Caco-2 (cell line): ENCODE measurements at places on chromosomes 4 and X. TPM values are rescaled to one million over a fixed set of nuclear protein-coding genes. Genes with fewer than 3 reads are reported as not detected.

GRCh38 chr4:156779042-156779441 is 192.6 kb downstream of the PDGFC start:
- no peaks in the 10 kb centered on the region; the same call in 1 of the 2 replicates for H3K4me1 ChIP-seq
- no peak for DNase-seq
- no peaks in the 10 kb centered on the region for H3K27me3 ChIP-seq
- no peak overlapping the region for H3K4me3 ChIP-seq
- H3K27ac ChIP-seq = no peak overlapping the region

GRCh38 chr4:110914791-110915190 is 291.9 kb upstream of the PITX2 start:
- H3K27ac ChIP-seq = no peak overlapping the region
- no peak overlapping the region for H3K4me3 ChIP-seq
- no peak for DNase-seq
- H3K27me3 ChIP-seq = no peaks in the 10 kb centered on the region

The SYTL5 gene
- 8.8 and 8.9 TPM in 2 replicates for total RNA-seq

The STS gene
- 49.1 and 70.0 TPM in 2 replicates for total RNA-seq

DNA sequence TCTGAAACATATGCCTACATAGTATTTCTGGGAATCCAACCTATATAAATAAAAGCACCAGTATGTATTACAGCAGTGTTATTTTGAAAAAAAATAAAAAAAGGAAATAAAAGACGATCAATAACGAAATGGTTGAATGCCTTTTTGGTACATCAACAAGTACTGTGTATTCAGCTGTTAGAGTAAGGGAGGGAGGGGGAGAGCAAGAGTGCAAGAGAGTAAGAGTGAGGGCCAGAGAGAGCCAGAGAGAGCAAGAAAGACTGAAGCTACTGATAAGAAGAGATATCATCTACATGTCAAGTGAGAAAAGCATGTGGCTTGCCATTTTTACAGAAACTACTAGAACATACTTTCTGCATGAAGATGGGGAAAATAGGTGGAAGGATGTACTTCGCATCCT is 1.8 kb downstream of the SPIN4 start:
- H3K4me1 ChIP-seq = no peaks in the 10 kb centered on the region
- no peaks in the 10 kb centered on the region for H3K27me3 ChIP-seq
- DNase-seq = no peak
- peak overlapping the region; percentile 67; the same call in 1 of the 2 replicates for H3K4me3 ChIP-seq
- no peak overlapping the region for H3K27ac ChIP-seq

DNA sequence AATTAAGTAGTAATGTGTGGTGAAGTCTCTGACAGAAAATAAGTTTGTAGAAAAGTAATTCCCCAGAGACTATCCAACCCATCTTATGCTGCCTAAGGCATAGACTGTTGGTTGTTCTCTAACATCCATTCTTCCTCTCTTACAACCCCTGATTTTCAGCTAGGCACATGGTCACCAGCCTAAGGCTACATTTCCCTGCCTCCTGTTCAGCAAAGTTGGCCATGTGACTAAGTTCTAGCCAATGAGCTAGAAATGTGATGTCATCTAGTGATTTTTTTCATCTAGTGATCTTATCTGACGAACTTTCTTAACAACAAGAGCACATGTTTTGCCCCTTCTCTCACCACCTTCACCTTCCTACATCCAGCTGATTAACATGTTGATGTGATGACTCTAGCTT is 102.3 kb upstream of the S100G start:
- H3K36me3 ChIP-seq = no peaks in the 10 kb centered on the region
- DNase-seq = no peak
- H3K27ac ChIP-seq = no peak overlapping the region
- H3K4me1 ChIP-seq = no peaks in the 10 kb centered on the region
- no peaks in the 10 kb centered on the region for H3K27me3 ChIP-seq

GRCh38 chrX:71543316-71543715 is 10.4 kb downstream of the OGT start:
- no peaks in the 10 kb centered on the region; the same call in 1 of the 2 replicates for H3K4me1 ChIP-seq
- H3K36me3 ChIP-seq = no peaks in the 10 kb centered on the region; the same call in none of the 2 replicates
- no peak for DNase-seq

DNA sequence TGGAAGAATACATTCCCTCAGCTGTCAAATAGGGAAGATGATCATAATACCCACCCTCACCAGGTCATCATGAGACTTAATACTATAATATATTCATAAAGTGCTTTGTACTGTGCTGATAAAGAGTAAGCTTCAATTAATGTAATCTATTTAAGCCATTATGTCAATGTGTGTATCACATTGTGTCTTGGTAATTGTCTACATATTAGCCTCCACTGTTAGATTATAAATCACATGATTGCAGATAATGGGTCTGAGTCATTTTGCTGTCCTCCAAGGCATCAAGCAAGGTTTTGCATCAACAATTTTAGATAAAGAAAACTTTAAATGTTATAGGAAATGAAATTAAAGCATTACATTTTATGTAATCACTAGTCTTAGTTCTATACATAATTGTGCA is 45.2 kb upstream of the CEP135 start:
- H3K27ac ChIP-seq = no peak overlapping the region
- no peaks in the 10 kb centered on the region for H3K4me1 ChIP-seq
- no peak for DNase-seq
- no peak overlapping the region for H3K4me3 ChIP-seq

DNA sequence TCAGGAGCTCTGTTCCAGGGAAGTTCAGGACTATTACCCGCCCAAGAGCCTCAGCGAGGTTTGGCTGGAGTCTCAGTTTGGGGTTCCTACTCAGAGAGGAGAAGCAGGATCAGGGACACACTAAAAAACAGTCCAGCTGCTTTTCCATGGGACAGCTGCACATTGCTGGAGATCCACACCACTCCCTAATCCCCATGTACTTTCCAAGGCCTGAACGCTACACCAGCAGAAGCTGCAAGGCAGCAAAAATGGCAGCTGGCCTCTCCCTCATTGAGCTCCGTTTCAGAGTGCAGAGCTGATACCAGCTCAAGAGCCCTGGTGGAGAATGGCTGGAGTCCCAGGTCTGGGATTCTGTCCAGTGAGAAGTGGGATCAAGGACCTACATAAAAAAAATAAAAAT is 551.2 kb upstream of the PABPC5 start:
- no peak overlapping the region for H3K4me3 ChIP-seq
- no peaks in the 10 kb centered on the region for H3K27me3 ChIP-seq
- H3K27ac ChIP-seq = no peak overlapping the region
- no peaks in the 10 kb centered on the region for H3K4me1 ChIP-seq

GRCh38 chr4:110175634-110176033 is 22.8 kb downstream of the ELOVL6 start:
- H3K4me1 ChIP-seq = peaks cover 24% of the 10 kb centered on the region
- DNase-seq = no peak
- H3K27ac ChIP-seq = no peak overlapping the region
- no peaks in the 10 kb centered on the region for H3K27me3 ChIP-seq

The KDM5C gene
- 84.5 and 90.5 TPM in 2 replicates for total RNA-seq

The ADH4 gene
- 2.2 and 2.5 TPM in 2 replicates for total RNA-seq

- H3K27me3 ChIP-seq = no peaks in the 10 kb centered on the region
- no peak overlapping the region for H3K27ac ChIP-seq
- DNase-seq = peak; percentile 43
- no peaks in the 10 kb centered on the region for H3K4me1 ChIP-seq
Measured at GRCh38 chr4:16794816-16795445, 103.5 kb downstream of the LDB2 start.

DNA sequence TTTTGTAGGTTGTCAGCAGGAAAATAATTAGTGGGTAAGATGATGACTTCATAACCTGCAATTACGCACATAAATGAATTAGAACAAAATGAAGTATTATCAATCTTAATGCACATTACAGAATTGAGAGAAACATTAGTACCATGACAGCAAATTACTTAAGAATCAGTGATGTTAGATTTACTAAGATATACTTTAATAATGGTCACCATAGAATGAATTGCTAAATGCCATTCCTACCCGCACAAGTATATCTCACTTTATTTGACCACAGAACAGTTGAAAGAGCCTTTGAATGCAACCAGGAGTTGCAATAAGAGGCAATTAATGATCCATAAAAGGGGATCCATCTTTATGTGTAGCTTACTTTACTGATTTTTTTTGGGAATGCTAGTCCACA is 816.4 kb upstream of the AGA start:
- no peak overlapping the region for H3K4me3 ChIP-seq
- no peaks in the 10 kb centered on the region for H3K27me3 ChIP-seq
- H3K27ac ChIP-seq = no peak overlapping the region

DNA sequence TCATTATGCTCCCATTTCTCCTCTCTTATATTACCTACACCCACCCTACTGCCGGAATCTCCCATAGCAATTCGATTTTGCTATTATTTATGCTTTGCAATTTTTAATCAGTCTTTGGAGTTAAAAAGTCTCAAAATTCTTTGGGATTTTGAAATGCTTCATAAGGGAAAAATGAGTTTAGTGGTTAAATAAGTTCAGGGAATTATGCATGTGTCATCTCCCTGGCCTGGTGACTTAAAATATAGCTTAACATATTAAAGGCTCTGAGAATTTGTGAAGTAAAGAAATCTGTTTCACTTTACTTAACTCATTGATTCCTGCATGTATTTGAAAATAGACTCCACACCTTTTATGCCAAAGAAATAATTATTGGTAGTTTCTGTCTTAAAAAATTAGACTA is 185.1 kb upstream of the DIPK2B start:
- no peaks in the 10 kb centered on the region for H3K27me3 ChIP-seq
- H3K36me3 ChIP-seq = no peaks in the 10 kb centered on the region
- H3K4me3 ChIP-seq = no peak overlapping the region
- no peak for DNase-seq
- no peaks in the 10 kb centered on the region for H3K4me1 ChIP-seq

DNA sequence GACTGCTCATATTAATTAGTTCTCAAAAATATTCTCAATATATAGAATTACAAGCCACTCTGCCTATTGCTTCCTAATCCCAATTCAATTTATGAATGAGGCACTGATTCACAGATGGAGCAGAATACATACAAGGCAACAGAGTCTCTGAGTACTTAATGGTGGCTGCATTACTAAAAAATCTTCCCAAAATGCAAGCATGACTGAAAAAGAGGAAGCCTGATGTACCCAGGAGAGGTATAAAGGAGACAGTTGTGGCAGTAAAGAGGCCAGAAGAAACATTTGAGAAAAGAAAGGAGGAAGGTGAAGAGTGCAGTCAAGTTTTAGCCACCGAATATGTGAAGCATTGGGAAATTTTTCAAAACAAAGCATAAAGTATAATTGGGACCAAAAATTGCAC is 163.2 kb upstream of the INTU start:
- no peak overlapping the region for H3K4me3 ChIP-seq
- no peak overlapping the region for H3K27ac ChIP-seq
- no peak for DNase-seq
- no peaks in the 10 kb centered on the region for H3K36me3 ChIP-seq
- H3K4me1 ChIP-seq = no peaks in the 10 kb centered on the region
- no peaks in the 10 kb centered on the region for H3K27me3 ChIP-seq

- H3K4me1 ChIP-seq = no peaks in the 10 kb centered on the region
- no peaks in the 10 kb centered on the region for H3K27me3 ChIP-seq
- H3K4me3 ChIP-seq = no peak overlapping the region
- DNase-seq = no peak
- H3K36me3 ChIP-seq = no peaks in the 10 kb centered on the region
- H3K27ac ChIP-seq = no peak overlapping the region
Measured at GRCh38 chrX:13996650-13997049, 33.0 kb downstream of the GEMIN8 start.

DNA sequence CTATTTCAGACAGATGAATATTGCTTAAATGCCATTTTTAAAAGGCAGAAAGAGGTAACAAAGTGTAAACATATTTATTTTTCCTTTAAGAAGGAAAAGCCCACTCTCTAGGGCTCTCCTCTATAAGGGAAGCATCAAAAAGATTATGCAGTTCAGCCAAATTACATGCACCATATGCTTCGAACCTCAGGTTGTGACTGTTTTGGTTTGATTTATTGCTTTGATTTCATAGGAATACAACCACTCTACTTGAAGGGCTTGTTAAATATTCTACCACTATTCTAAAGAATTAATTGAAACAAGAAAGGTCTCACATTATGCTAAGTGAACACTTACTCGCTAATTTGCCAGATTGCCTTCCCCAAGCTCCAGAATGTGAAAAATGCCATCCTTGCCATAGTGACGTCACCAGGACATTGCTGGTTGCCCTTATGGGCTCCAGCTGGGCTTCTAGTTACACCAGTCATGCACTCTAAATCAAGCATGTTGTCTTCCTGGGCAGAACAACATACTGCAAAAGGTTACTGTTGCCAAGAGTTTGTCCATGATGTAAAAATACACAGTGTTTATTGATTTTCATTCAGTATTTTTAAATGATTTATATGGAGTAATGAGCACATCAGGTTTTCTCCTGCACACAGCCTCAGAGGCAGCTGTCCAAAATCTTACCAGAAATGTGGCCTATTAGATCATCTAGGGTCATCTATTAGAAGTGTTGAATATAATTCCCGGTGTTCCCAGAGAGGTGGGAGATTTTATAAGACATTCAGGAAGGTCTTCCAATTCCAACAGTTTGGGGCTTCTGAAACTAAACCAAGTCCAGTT is 164.4 kb upstream of the RAPGEF2 start:
- no peaks in the 10 kb centered on the region for H3K36me3 ChIP-seq
- no peaks in the 10 kb centered on the region for H3K27me3 ChIP-seq
- no peaks in the 10 kb centered on the region for H3K4me1 ChIP-seq
- H3K27ac ChIP-seq = no peak overlapping the region

- no peaks in the 10 kb centered on the region for H3K4me1 ChIP-seq
- no peaks in the 10 kb centered on the region for H3K36me3 ChIP-seq
- no peaks in the 10 kb centered on the region for H3K27me3 ChIP-seq
- DNase-seq = no peak
Measured at GRCh38 chr4:38925492-38926413, 58.1 kb downstream of the FAM114A1 start.

- H3K4me1 ChIP-seq = no peaks in the 10 kb centered on the region
- no peak overlapping the region for H3K27ac ChIP-seq
- H3K27me3 ChIP-seq = no peaks in the 10 kb centered on the region
- no peak for DNase-seq
- no peaks in the 10 kb centered on the region for H3K36me3 ChIP-seq
Measured at GRCh38 chr4:86129546-86129945, 230.3 kb downstream of the MAPK10 start.

DNA sequence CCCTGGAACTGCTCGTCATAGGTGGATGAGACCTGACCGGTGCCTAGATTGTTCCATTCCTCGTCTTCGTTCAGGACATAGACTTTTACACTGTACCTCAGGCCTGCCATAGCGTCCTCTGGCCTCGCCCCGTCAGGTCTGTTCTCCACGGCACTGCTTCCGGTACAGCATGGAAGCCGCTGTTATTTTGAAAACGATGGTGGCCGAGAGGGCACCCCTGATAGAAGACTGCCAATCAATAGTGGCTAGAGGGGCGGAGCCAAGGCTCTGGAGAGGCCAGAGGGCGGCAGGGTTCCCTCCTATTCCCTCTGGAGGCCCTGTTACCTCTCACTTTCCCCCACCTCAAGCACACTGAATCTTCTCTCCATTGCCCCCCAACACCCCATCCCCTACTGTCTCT is at the start of gene PPP4R3C:
TSS of gene PPP4R3C (minus strand) at position 155 of the 400 bp plus-strand sequence. CDS start at position 110, 45 bp downstream.
- no peak within 1 kb of the TSS for H3K27ac ChIP-seq
- H3K27me3 ChIP-seq = no peaks in the 10 kb centered on the region
- no peak for DNase-seq
- H3K36me3 ChIP-seq = no peaks in the 10 kb centered on the region
- no peak within 1 kb of the TSS for H3K4me3 ChIP-seq

The MAMLD1 gene
- total RNA-seq = not detected in 2 replicates

The GATA1 gene
- not detected in 2 replicates for total RNA-seq
